Neural crest cell (in vitro differentiated cells): ENCODE measurements at places on chromosomes 16 and 17.

DNA sequence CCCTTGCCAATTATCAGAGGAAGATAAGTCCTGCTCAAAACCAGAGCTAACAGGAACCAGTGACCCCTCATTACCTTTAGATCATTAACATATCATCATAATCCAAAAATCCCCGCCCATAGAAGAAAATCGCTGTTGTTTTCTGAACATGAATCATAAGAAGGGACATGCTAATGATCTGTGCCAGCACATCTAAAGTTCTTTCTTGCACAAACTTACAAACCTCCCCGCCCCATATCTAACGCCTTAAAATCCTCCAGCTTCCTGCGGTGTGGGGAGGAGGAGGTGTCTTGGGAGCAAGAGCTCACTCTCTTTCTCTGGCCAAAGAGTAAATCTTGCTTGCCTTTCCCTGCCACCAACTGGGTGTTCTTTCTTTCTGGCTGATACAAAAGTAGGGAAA lies 78.3 kb downstream of the IRX3 start:
- DNase-seq: no peak

DNA sequence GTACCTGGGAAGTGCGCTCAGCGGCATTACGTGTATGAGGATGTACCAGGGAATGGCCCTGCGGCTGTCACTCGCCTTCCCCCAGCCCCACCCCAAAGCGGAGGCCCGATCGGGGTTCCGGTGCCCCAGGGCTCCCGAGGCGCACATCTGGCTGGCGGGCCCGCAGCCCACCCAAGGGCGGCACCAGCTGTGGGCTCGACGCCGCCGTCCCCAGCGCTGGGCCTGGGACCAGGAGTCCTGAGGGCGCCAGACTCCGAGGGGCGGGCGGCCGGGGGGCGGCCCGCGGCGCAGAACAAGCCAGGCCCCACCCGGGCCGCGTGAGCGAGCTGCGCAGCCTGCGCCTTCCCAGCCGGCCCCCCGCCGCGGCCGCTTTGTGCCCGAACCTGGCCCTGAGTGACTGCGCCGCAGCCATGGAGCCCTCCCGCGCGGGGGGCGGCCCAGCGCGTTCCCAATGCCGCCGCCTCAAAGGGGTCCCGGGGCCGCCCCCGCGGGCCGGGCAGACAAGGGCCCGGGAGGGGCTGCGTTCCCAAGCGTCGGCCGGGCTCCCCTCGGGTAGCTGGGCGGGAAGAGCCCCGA lies 17.4 kb downstream of the ZNF423 start:
- no peak for DNase-seq

- DNase-seq: no peak
Measured at GRCh38 chr17:1446201-1446600, 9.8 kb downstream of the CRK start.

DNA sequence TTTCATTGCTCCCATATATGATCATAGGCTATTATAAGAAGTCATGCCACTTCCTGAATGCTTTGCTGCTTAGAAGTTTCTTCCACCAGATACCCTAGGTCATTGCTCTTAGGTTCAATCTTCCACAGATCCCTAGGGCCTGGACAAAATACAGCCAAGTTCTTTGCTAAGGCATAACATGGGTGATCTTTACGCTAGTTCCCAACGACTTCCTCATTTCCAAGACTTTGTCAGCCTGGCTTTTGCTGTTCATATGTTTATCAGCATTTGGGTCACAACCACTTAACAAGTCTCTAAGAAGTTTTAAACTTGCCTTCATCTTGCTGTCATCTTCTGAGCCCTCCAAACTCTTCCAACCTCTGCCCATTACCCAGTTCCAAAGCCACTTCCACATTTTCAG lies 20.1 kb upstream of the DLX3 start:
- no peak for DNase-seq

DNA sequence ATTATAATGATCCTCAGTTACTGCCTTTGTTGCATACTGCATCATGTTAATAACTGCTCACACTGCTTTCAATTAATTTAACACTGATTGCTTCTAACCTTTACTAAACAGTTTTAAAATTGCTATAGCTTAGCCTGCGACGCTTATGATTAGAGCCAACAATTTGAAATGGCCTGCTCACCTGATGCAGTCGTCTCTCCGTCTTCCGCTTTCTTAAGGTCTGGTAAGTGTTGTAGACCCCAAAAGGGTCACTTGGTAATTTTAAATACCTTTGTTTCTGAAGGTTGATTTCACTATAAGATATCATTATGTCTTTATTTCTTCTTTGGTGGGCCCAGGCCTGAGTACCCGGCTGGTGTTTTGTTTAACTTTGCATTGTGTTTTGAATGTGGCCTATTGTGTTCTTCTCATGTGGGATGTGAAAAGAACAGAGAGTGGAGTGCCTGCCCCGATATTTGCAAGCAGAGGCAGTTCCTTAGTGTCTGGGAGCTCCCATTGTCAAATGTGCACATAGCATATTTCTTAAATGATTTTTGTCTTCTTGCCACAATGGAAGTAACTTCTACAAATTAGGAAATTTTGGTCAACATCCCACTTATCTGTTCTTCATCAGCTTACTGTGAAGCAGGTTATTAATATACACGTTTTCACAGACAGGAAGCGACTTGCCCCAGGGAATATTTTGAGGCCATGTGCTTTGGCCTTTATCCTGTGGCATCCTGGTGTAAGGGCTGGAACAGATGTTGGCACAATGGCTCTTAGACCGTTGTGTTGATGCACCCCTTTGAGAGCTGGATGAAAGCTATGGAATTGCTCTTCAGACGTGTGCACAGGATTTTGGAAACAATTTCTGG lies 2.9 kb downstream of the PHKB start:
- DNase-seq: no peak

DNA sequence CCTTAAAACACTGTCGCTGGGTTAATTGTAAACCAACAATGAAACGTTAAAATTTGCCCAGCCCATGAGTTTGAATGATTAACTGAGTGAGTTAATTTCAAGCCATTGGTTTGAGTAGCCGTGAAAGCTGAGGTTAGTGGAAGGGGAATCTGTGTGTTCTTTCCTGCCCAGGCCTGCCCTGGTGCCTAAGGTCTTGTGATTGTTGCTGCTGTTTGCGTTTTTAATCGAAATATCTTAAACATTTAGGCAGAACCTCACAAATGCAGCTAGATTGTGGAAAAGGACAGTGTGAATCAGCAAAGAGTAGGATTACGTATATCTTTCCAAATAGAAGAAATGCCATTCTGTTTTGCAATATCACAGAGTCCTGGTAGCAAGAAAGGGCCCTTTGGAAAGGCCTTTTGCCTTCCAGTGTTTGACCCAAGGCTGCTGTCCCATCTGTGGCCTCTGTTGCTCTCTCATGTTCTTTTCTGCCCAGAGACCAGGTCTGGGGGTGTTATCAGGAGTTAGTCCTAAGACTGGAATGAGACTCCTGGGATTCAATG lies 113.8 kb downstream of the MSI2 start:
- DNase-seq: no peak

- no peak for DNase-seq
Measured at GRCh38 chr17:18076936-18077335, 10.8 kb upstream of the DRG2 start.

DNA sequence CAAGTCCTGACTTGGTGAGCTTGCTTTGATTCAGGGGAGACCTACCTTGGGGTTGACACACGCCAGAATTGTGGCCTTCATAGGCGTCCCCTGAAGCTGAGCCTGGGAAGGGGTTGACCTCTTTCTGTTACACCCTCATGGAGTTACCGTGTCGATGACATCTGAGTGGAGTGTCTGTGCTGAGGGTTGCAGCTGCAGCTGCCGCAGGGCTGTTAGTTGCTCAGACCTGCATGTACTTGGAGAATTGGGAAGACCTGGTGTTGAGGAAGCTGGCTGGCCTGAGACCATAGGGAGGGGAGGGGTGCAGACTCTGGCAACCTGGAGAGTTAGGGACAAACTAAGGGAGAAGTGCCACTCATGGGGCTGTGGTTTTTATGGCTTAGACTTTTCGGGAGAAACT lies 9.6 kb downstream of the GSE1 start:
- no peak for DNase-seq

GRCh38 chr16:563072-563644 lies 3.0 kb downstream of the PRR35 start:
- DNase-seq: no peak

DNA sequence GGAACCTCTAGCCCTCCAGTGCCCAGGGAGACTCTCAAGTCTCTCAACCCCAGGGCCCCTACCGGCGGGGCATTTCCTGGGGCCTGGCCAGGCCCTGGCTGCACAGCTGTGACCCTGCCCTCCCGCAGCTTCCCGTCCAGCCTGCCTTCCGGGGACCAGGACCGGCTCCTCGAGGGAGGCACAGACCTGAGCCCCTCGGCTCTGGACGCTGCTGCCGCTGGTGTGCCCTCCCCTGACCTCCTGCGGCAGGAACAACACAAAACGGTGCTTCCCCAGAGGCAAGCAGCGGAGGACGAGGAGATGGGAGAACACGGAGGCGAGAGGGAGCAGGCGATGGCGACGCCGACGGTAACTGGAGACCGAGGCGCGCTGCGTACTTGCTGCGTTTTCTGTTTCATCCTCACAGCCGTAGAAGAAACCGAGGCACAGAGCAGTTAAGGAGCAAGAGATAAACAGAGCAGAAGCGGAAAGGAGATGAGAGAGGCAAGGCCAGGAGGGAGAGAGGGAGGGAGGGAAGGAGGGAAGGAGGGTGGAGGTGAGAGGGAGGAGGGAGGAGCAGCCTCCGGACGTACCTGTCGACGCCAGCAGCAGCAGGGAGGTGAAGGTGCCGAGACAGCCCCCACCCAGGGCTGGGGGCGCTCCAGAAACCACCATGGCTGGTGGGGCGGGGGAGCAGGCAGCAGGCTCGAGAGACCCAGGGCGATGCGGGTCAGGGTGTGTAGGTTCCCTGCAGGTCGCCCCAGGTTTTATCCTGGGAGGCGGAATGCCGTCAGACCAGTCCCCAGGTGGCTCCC lies at the start of gene PRSS22:
PRSS22 (minus strand) TSS at position 720 of the 794 bp plus-strand sequence; CDS start at position 654, 66 bp downstream.
- no peak for DNase-seq

- no peak for DNase-seq
Measured at GRCh38 chr17:321386-321941, 31.1 kb downstream of the RPH3AL start.

DNA sequence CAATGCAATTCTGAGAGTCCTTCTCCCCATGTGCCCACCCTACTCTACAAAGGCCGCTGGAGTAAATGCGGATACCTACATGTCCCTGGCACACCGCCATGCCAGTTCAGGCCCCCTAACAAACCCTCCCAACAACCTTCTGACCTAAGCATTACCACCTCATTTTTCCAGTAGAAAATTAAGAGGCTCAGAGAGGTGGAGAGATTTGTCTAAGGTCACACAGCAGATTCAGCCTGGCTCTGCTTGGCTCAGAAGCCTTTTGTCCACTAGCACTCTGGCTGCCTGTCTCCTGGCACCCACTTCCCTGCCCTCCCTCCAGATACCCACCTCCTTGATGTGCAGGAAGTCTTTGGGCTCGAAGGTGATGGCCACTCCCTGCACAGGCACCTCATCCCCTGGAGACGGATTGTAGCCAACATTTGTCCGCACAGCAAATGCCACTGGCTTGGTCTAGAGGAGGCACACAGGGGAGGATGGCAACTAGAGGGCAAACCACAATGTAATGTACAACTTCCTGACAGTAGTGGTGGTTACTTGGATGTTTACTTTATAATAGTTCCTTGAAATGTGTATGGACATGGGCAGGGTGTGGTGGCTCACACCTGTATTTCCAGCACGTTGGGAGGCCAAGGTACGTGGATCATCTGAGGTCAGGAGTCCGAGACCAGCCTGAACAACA lies 10.2 kb downstream of the CACNB1 start:
- DNase-seq: no peak

DNA sequence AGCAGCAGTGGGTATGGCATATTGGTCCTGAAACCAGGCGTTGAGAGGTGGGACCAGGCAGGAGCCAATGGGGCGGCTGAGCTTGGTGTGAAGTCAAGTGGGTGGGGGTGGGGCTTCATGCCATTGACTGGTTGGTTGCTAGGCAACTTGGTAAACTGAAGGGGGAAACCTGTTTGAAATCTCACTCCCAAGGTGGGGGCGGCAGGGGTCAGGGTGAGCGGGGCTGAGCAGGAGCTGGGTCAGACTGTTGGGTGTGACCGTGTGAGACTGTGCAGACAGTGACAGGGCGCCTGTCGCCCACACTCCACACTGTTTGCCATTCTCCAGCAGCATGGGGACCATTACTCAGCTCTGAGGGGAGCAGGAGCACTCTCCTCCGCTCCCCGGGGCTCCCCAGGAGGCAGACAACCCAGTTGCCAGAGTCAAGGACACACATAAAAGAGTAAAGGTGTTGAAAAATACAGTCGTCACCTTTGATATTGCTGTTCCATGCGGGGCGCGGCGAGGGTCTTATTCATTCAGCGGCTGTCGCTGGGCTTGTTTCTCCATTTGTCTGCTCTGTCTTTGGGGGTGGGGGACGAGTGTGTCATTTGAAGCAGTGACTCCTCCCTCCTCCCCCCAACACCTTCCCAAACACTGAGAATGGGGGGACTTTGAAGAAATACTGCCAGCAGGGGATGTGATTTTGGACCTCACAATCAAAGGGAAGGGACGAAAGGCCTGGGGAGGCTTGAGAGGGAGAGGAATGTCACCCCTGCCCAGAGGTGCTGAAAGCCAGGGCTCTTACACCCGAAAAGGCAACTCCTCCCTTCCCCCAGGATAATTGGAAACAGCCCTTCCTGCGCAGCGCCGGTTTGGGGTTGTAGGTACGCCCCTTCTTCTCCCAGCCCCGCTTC lies 1.2 kb upstream of the EFNB3 start:
- DNase-seq: no peak

DNA sequence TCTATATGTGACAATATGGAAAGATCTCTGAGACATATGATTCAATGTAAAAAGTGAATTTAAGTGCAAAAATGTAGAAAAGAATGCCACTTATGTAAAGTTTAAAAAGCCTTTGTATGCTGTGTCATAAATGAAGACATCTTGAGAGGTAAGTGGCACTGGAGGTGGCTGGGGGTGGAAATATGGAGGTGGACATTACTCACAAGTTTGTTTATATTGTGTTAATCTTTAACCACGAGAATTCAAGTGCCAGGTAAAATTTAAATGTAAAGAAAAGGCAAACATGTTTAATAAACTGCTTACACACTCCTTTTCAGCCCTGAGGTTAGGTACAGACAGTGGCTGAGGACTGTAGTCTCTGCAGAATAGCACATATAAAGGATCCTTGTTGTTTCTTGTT lies 235.1 kb downstream of the ABCC12 start:
- DNase-seq: no peak

DNA sequence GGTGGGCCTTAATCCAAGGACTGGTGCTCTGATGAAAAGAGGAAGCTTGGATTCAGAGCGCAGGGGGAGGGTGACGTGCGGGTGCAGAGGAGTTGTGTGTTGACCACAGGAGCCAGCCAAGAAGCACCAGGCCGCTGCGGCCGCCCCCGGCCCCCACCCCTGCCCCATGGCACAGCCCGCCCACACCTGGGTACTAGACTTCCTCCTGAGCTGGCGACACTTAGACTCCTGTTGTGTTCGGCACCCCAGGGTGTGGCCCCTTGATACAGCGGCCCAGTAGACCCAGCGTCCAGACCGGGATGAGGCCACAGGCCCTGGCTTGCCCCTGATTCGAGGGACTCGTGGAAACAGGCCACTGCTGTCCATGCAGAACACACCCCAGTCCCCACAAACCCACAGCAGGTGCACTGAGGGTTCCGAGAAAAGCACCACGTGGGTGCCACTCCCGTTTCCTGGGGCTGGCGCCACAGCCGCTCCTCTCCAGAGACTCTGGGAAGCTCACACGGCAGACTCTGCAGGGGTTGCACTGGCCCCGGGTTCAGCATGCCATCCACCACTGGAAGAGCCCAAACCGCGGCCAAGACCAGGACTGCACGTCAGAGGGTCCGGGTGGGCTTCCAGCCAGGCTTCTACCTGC lies 5.7 kb upstream of the SNAI3 start:
- no peak for DNase-seq
